K562 (cell line): ENCODE measurements at places on chromosomes 7 and 10. TPM values are rescaled to one million over a fixed set of nuclear protein-coding genes. Genes with fewer than 3 reads are reported as not detected.
A peak's percentile ranks its signal among the peaks of the same experiment; 100 is the strongest.

- DNase-seq, result no peak
- H3K27ac ChIP-seq, result no peak overlapping the region
- no peaks in the 10 kb centered on the region for H3K36me3 ChIP-seq
- H3K27me3 ChIP-seq, result peaks cover 11% of the 10 kb centered on the region
These were observed 91.5 kb upstream of the EFCAB10 start for GRCh38 chr7:105672801-105673200.

- no peaks in the 10 kb centered on the region for H3K36me3 ChIP-seq
- no peak for DNase-seq
- H3K27ac ChIP-seq, result no peak overlapping the region
- peaks cover 14% of the 10 kb centered on the region; the same call in 2 of the 3 replicates for H3K4me1 ChIP-seq
- H3K4me3 ChIP-seq, result no peak overlapping the region
These were observed 29.4 kb downstream of the SRRM3 start for GRCh38 chr7:76231071-76231470.

DNA sequence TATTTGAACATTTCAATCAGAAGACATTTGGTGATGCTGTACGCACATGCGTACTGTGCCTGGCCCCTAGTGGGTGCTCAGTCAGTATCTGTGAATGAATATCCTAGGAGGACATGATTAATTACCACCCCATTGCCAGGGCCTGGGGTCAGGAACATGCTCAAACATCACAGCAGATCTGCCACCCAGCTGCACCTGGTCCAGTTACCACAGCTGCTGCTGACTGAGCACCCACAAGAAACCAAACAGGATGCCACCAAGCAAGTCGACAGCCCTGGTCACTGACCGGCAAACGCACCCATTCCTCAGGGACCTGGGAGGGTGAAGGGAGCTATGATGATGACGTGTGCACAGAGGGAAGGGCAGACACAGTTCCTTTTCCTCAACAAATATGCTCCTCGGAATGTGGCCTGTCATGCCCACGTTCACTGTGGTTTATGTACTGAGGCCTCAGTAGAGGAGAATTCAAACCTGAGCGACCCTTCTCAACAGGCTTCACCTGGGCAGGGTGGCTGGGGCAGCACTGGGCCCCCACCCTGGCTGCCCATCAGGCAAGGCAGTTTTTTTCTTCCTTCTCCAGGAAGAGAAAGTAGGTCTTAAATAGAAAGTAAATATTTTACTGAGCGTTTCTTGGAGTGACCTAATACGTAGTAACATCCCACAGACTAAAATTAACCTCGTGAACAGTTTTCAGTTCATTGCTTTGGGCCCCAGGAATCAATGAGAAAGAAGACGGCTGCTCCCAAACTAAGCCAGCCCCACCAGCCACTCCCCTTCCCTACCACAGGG is 13.4 kb downstream of the CTBP2 start:
- no peak overlapping the region for H3K27ac ChIP-seq
- no peak overlapping the region for H3K4me3 ChIP-seq
- DNase-seq, result no peak
- peaks cover 38% of the 10 kb centered on the region; the same call in 2 of the 3 replicates for H3K36me3 ChIP-seq

DNA sequence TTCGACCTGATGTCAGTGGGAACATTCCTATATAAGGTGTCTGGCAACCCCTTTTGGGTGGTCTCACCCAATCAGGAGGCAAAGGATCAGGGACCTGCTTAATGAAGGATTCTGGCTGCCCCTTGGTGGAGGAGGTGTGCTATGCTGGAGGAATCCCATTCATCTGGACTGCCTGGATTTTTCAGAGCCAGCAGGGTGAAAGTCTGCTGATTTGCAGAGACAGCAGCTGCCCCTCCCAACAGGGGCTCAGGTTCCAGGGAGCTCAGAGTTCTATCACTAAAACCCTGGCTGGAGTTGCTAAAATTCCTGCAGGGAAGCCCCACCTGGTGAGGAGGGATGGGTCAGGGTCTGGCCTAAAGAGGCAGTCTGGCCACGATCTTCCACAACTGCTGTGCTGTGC is 398.5 kb upstream of the CNTNAP2 start:
- DNase-seq, result no peak
- H3K4me1 ChIP-seq, result no peaks in the 10 kb centered on the region
- no peak overlapping the region for H3K4me3 ChIP-seq
- no peaks in the 10 kb centered on the region for H3K27me3 ChIP-seq
- no peaks in the 10 kb centered on the region for H3K36me3 ChIP-seq

Gene FZD8
- polyA plus RNA-seq, result 0.13 and 0.43 TPM in 2 replicates

GRCh38 chr10:64191286-64191685 is 670.1 kb downstream of the REEP3 start:
- no peaks in the 10 kb centered on the region for H3K36me3 ChIP-seq
- H3K4me1 ChIP-seq, result no peaks in the 10 kb centered on the region
- no peak overlapping the region for H3K27ac ChIP-seq
- no peak overlapping the region for H3K4me3 ChIP-seq
- DNase-seq, result no peak
- H3K27me3 ChIP-seq, result no peaks in the 10 kb centered on the region

- H3K27me3 ChIP-seq, result 0 out of 2 replicates have a peak, but pooled peaks cover 10% of the 10 kb centered on the region
- H3K36me3 ChIP-seq, result no peaks in the 10 kb centered on the region
- no peak overlapping the region for H3K4me3 ChIP-seq
- DNase-seq, result no peak
- H3K4me1 ChIP-seq, result no peaks in the 10 kb centered on the region
These were observed 499.1 kb downstream of the KCNMA1 start for GRCh38 chr10:77138541-77138940.

GRCh38 chr10:70657041-70657440 is 15.3 kb upstream of the ADAMTS14 start:
- H3K4me1 ChIP-seq, result peaks cover 18% of the 10 kb centered on the region
- peak overlapping the region; percentile 20; the same call in 2 of the 3 replicates for H3K27ac ChIP-seq
- DNase-seq, result no peak
- H3K27me3 ChIP-seq, result no peaks in the 10 kb centered on the region

DNA sequence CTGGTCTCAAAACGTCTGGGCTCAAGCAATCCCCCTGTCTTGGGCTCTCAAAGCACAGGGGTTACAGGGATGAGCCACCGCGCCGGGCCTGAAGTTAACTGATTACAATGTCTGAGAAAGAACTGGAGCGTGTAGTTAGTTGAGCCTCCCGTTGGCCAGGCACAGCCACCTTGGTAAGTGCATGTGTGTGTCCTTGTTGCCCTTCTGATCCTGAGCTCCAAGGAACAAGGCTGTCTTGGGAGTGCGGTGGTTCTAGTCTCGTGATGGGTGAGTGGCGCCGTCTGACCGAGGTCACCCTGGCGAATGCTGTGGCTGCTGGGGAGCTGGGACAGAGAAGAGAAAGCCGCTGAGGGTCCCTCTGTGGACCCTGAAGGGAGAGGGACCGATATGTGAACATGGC is 50.5 kb downstream of the PITRM1 start:
- H3K36me3 ChIP-seq, result peaks cover 93% of the 10 kb centered on the region; the same call in 2 of the 3 replicates
- no peak overlapping the region for H3K27ac ChIP-seq
- H3K4me3 ChIP-seq, result no peak overlapping the region
- no peaks in the 10 kb centered on the region for H3K27me3 ChIP-seq
- no peak for DNase-seq
- peaks cover 15% of the 10 kb centered on the region for H3K4me1 ChIP-seq

DNA sequence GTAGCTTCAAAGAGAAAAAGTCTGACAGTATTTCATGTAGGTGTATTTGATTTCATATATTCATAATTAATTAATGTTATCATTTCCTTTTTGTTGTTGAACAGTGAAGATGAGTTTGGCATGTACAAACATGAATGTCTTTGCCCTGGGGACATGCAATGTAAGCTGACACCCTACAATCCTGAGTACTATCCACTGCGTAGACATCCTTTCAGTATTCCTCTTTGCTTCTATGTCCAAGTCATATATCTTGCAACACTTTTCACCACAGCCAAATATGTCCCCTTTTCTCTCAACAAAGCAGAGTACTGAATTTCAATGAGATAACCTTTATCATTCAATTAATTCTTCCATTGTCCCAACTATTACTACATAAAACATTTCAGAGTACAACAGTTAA is 93.6 kb downstream of the GPR37 start:
- H3K4me3 ChIP-seq, result no peak overlapping the region

DNA sequence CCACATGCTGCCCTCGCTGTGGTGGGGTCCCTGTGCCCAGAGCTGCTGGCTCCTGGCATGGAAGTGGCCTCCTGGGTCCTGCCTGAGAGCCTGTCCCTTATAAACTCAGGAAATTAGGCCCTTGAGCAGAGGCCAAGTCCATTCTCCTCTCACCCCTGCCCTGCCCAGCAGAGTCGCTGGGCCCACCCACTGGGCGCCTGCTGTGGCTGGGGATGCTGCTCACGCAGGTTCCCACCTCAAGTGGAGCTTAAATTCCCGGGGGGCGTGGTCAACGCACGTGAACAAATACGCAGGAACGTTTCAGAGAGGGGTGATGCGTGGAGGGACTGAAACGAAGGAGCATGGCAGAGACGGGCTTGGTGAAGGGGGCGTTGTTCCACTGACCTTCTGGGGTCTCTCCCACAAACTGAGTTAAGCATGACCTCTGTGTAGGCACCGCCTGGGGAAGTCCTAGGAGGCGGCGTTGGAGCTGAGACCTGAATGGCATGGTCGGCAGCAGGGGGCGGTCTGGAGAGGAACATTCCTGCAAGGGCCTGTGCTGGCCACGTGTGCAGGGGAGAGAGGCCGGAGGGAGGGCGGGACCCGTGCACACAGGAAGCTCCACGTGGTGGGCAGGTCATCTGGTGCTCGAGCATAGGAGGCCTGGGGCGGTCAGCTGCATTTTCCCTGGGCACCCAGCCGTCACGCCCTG is 27.9 kb downstream of the FAM20C start:
- no peaks in the 10 kb centered on the region; the same call in 2 of the 3 replicates for H3K4me1 ChIP-seq
- peak; percentile 70 for DNase-seq
- peaks cover 4% of the 10 kb centered on the region; the same call in 2 of the 3 replicates for H3K27me3 ChIP-seq
- no peaks in the 10 kb centered on the region for H3K36me3 ChIP-seq

DNA sequence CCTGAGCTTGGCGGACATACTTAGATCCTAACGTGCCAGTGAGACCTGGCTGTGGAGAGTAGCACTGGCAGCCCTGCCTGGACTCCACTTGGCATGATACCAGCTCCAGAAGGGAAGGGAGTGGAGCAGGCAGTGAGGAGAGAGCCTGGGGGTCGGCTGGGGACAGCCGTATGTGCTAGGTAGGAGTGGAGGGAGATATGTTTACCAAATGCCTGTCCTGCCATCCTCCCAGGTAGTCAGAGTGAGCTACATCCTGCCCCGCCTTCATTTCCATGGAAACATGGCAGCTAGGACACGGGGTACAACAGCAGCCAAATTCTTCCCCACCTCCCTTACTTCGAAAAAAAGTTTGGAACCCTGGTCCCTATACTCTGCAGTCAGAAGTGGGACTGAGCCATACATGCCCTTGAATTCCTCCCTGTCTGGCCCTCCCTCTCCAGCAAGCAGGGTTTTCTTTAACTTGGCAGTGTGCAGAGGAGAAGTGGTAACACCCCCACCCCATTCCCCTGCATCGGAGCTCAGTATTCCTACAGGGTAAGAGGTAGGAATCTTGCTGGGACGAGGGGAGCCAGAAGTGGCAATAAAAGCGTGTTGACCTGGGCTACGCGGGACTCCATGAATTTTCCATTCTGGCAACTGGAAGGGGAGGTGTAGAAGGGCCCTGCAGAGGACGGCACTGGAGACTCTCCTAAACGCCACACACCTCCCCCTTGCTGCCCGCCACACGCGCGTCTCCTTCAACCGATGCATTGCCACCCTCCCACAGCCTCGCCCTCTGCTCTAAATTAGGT is 20.0 kb upstream of the SMO start:
- no peak for DNase-seq
- H3K4me1 ChIP-seq, result peaks cover 6% of the 10 kb centered on the region; the same call in 2 of the 3 replicates
- peaks cover 49% of the 10 kb centered on the region for H3K27me3 ChIP-seq
- no peaks in the 10 kb centered on the region for H3K36me3 ChIP-seq
- H3K27ac ChIP-seq, result no peak overlapping the region

- H3K4me1 ChIP-seq, result peaks cover 6% of the 10 kb centered on the region; the same call in 1 of the 2 replicates
- H3K4me3 ChIP-seq, result no peak overlapping the region
- DNase-seq, result peak; percentile 4
- peaks cover 59% of the 10 kb centered on the region for H3K27me3 ChIP-seq
- H3K27ac ChIP-seq, result no peak overlapping the region
These were observed 82.8 kb upstream of the VIPR2 start for GRCh38 chr7:159227433-159227832.

Gene CYP2C9
- not detected in 2 replicates for polyA plus RNA-seq

- 0 out of 3 replicates have a peak, but pooled peaks cover 3% of the 10 kb centered on the region for H3K36me3 ChIP-seq
- no peak overlapping the region for H3K4me3 ChIP-seq
- no peak overlapping the region for H3K27ac ChIP-seq
These were observed 8.9 kb upstream of the TRIM8 start for GRCh38 chr10:102635377-102635776.

Gene KIAA1549
- polyA plus RNA-seq, result 0.04 and 0.05 TPM in 2 replicates

GRCh38 chr7:106752367-106752766 is 91.4 kb upstream of the CCDC71L start:
- H3K36me3 ChIP-seq, result no peaks in the 10 kb centered on the region
- no peak overlapping the region for H3K27ac ChIP-seq
- peaks cover 9% of the 10 kb centered on the region for H3K4me1 ChIP-seq
- no peaks in the 10 kb centered on the region; the same call in 2 of the 3 replicates for H3K27me3 ChIP-seq
- no peak overlapping the region for H3K4me3 ChIP-seq

Gene AKR1D1
- not detected in 2 replicates for polyA plus RNA-seq

DNA sequence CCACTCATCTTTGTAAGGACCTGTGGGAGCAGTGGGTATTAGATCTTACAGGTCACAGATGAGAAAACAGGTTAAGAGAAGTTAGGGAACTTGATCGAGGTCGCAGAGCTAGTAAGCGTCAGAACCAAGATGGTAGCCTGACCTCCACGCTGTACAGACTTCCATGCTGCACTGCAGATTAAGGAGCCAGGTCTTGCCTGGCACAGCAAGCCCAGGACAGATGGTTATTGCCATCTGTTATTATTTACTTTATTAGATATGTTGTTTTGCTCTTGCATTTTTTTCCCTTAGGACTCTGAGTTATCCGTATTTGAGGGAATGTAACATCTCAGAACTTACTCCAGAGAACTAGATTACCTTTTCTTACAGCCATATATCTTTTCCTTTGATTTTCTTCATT is 147.2 kb downstream of the NSUN6 start:
- H3K36me3 ChIP-seq, result no peaks in the 10 kb centered on the region
- peaks cover 6% of the 10 kb centered on the region; the same call in 2 of the 3 replicates for H3K4me1 ChIP-seq
- H3K4me3 ChIP-seq, result no peak overlapping the region
- H3K27me3 ChIP-seq, result peaks cover 8% of the 10 kb centered on the region; the same call in 1 of the 2 replicates

DNA sequence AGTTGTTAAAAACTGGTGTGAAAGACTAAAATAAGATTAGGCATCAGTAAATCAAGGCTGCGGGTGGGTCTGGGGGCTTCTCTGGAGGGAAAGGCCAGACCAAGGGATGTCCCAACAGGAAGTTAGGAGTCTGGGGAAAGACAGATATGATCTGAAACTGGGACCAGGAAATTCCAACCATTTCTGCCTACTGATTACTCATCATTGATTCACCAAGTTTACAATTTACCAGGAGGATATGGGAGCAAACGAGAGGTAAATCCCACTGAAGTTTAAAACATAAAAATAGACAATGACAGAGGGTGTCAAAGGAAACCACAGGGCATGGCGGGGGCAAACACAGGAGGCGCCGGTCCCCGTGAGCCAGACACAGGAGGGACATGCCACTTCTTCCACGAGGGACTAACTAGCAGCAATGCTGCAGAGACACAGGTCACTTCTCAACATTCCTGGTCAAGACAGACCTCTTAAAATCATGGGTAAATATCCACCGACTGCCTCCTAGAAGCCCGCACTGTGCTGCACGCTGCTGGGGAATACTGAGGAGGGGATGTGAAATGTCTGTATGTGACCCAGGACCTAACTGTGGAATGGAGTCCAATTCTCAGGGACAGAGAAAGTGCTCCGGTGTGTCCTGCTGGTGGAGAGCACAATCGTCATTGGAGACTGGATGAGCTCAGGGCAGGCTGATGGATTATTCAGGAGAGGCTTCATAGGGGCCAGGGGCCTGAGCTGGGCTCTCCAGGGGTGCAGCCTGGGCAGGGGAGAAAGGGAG is 153.4 kb upstream of the KLF14 start:
- no peak overlapping the region for H3K4me3 ChIP-seq
- H3K27me3 ChIP-seq, result no peaks in the 10 kb centered on the region
- no peaks in the 10 kb centered on the region; the same call in 2 of the 3 replicates for H3K36me3 ChIP-seq
